AG09309 (cell line): ENCODE measurements at places on chromosomes 16 and 17.

DNA sequence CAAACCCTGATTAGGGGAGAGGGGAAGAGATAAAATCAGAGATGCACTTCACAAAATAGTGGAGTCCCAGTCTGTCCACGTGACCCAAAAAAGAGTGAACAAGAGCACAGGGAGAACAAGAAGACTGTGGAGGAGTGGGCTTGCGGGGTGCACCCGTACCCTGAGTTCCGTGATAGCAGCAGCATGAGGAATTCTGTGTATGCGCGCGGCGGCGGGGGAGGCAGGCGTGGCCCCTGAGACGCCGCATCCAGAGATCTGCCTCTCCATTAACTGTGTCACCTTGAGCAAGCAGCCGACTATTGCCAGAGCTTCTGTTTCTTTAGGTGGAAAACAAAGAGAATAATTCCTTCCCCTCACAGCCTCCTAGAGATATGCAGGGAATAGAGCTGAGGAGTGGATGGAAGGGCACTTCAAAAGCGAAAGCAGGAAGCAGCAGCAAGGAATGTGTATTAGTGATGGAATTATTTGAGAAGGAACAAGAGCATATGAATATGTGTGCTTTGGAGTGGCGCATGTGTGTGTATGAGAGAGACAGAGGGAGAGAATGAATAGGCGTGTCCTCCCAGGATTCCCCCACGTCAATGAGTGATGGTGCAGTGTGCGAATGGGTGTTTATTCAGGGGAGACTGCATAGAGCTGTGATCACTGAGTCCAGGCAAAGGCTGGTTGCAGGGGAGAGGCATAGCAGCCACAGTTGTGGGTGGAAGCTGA is 10.4 kb upstream of the SOX9 start:
- no peak for DNase-seq

DNA sequence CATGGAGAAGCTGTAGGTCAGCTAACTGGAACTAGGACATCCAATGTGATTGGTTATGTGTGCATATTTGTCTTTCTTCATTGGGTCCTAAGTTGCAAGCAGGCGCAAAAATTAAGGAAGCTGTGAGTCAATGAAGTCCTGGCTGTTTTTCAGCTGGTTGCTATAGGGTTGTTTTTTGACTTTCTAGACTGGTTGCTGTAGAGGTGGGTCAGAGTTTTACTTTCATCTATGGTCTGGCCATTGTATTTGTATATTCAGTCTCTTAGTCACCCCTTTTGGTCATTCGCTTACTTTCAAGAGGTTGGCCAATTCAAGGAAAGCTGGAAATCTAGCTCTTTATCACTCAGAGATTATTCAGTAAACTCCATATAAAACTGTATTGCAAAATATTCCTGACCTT is 62.0 kb upstream of the AMZ2 start:
- DNase-seq: no peak

- DNase-seq: no peak
Observed at GRCh38 chr16:24396350-24397271, 140.5 kb downstream of the CACNG3 start.

DNA sequence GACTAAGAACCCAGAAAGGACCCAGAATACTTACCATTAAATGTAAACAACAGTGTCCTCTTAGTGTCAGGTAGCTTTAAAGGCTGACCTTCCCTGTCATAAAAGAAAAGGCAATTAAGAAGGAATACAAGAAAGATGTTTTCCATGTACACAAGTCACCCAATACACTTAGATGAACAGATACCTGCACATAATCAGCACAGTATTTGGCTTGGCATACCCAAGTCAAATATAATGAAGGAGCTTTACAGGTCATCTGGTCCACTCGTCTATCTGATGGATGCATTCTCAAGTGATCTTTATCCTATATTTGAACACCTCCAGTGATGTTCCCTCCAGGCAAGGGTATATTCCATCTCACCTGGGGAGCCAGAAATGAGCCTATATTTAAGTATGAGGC is 11.1 kb upstream of the STRADA start:
- DNase-seq: no peak

- no peak for DNase-seq
Observed at GRCh38 chr17:5381542-5381941, 37.9 kb downstream of the NUP88 start.

- no peak for DNase-seq
Observed at GRCh38 chr17:21542991-21543390, 149.3 kb upstream of the KCNJ18 start.

DNA sequence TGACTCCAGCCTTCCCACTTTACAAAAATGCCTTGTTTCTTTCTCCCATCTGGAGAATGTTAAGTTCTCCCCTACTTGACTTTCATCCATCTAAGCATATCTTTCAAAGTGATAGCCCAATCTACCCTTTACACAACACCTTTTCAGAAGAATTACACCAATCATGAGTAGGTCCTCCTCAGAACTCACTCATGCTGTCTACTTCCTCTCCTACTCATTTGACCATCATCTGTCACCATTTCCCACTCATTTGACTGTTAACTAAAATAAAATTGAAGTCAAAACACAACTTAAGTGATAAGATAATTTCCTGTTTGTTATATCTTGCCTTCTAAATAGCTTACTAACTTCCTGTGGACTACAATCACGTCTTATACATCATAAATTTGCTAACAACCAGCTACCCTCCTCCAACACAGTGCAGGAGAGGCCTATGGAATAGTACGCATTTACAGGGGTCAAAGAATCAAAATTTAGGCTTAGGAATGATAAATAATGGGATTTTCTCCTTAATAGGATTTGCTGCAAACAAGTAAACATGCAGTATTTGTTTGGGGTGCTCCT is 16.1 kb downstream of the KCNJ16 start:
- DNase-seq: no peak

DNA sequence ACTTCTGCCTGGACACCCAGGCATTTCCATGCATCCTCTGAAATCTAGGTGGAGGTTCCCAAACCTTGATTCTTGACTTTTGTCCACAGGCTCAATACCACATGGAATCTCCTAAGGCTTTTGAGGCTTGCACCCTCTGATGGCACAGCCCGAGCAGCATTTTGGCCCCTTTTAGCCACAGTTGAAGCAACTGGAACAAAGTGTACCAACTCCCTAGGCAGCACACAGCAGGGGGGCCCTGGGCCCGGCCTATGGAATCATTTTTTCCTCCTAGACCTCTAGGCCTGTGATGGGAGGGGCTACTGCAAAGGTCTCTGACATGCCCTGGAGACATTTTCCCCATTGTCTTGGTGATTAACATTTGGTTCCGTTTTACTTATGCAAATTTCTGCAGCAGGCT is 32.0 kb downstream of the ABCC1 start:
- DNase-seq: no peak

GRCh38 chr16:31386157-31386984 is 6.8 kb upstream of the ITGAD start:
- peak; percentile 11 for DNase-seq

DNA sequence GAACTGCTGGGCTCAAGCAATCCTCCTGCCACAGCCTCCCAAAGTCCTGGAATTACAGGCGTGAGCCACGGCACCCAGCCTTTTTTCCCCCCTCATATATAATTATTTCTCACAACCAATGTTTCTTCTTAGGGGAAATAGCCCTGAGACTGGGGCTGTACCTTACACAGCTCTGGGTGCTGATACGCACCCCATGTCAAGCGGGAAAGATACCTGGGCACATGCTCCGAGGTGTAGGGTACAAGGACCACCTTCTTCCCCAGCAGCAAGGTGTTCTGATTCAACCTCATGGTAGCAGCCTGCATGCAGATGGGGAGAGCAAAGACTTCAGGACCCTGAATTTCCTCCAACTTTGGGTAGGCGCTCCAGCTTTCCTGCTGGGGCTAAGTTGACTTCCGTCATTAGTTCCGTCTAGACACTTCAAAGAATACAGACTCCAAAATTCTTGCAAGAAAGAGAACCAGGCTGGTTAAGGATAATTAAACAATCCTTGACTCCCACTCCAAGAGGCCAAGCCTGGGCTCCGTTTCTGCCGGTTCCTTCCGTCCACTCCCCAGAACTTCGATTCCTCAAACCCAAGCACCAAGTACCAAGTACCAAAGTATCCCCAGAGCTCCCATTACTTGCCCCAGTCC is 619 bp downstream of the NAT9 start:
- DNase-seq: no peak

DNA sequence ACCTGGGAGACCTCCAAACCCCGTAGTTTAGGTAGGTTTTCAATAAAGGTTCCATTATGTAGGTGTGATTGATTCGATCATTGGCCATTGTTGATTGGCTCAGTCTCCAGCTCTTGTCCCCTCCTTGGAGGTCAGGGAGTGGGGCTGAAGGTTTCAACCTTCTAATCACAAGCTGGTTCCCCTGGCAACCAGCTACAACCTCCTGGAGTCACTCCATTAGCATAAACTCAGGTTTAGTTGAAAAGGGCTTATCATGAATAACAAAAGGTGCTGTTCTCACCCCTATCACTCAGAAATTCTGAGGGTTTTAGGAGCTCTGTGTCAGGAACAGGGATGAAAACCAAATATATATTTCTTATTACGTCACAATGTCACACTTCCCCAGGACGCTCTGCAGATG is 28.5 kb downstream of the TMEM132E start:
- DNase-seq: no peak

DNA sequence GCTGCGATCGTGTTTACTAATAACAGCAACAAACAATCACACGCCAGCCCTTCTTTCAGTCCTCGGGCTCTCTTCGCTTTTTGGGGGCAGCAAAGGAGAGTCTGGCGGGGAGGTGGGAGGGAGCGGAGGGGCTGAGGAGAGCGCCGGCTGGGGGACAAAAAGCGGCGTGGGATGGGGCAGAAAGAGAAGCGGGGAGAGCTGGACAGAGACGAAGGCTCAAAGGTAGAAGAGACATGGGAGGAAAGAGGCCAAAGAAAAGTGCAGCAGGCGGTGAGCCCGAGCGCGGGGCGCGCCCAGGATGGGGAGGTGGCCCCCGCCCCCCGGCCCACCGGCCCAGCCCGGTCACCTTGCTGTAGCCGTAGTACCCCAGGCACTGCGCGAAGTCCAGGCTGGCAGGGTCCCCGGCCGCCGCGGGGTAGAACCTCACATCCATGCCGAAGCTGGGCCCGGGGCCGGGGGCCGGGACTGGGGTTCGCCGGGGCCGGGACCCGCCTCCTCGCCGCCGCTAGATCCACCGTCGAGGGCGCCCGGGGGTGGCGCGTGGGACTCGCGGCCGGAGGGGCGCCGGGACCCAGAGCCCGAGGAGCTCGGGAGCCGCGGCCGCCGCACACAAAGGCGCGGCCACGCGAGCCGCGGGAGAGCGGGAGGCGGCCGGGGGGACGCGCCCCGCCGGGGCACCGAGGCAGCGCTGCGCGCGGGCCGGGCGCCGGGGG is 496 bp downstream of the TOX3 start:
- no peak for DNase-seq

GRCh38 chr17:33137426-33137825 is 145.8 kb downstream of the SPACA3 start:
- DNase-seq: no peak

DNA sequence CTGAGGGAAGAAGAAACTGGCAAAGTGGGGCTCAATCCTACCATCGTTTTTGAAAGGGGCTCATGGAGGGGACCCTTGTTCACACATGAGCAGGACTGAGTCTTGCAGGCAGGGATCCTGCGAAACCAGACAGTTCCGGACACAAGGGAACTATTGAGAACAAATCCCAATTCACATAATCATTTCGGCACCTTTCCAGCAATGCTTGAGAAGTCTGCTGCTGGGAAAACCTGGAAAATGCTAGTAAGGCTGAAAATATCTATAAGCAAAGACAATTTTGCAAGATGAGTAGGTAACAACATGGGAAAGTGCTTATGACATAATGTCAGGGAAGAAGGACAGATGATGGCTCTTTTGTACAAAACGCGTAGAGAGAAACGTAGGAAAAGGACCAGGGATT is 52.1 kb upstream of the BPTF start:
- DNase-seq: no peak

GRCh38 chr17:80414508-80414802 is 512 bp upstream of the ENDOV start:
- DNase-seq: no peak

- no peak for DNase-seq
Observed at GRCh38 chr16:65284626-65285025, 162.8 kb upstream of the CDH11 start.

GRCh38 chr16:30620169-30620568 is 10.0 kb upstream of the ZNF689 start:
- no peak for DNase-seq

- DNase-seq: no peak
Observed at GRCh38 chr16:65598621-65599020, 476.8 kb upstream of the CDH11 start.

GRCh38 chr16:88697831-88698615 is 8.2 kb downstream of the RNF166 start:
- DNase-seq: no peak

DNA sequence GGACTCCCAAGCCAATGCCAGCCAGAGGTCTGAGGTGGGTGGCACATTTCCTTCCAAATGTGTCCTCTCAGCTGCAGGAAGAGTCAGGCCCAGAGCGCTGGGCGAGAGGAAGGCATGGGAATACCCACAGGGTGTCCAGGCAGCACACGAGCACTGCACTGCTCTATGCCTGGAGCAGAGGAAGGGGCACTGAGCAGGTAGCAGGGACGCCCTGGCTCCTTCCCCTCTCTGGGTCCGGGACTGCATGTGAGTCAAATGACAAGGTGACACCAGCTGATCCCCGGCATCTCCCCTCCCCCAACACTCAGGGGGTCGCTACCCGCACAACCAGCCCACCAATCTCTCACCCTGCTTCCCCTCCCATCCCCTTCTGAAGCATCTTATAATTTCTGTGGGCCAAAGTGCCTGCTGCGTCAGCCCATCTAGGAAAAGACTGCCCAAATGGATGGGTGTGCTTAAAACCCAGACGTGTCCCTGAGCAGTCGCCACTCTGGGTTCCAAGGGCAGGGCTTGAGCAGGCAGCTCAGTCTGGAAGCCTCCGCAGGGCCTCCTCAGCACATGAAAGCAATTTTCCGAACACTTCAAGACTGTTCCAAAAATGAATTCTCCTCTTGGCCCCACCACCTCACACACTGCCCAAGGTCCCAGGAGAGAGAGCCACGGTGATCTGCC is 12.0 kb upstream of the BCAR1 start:
- no peak for DNase-seq

DNA sequence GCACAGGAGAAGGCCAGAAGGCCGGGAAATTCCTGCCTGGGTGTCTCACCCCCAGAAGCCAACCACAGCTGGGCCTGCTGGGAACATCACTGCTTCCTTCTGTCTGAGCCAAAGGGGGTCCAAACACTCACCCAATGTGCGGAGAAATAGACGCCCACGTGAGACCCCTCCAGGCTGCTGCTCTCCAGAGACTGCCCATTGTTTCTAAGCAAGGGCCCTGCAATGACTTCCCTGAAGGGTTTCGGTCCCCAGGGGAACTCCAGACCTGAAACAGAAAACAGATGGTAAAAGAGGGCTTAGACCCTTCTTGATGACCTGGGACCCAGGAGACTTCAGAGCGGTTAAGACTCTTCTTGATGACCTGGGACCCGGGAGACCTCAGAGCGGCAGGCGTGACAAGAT is 41.3 kb downstream of the MRM3 start:
- DNase-seq: no peak

- no peak for DNase-seq
Observed at GRCh38 chr17:81109957-81110356, 55.4 kb upstream of the PVALEF start.

GRCh38 chr17:16046966-16047365 is 47.3 kb downstream of the TTC19 start:
- no peak for DNase-seq
